Esophagus muscularis mucosa (tissue), 4 donors: ENCODE measurements at places on chromosomes 16 and 17. TPM values are rescaled to one million over a fixed set of nuclear protein-coding genes. Genes with fewer than 3 reads are reported as not detected.

DNA sequence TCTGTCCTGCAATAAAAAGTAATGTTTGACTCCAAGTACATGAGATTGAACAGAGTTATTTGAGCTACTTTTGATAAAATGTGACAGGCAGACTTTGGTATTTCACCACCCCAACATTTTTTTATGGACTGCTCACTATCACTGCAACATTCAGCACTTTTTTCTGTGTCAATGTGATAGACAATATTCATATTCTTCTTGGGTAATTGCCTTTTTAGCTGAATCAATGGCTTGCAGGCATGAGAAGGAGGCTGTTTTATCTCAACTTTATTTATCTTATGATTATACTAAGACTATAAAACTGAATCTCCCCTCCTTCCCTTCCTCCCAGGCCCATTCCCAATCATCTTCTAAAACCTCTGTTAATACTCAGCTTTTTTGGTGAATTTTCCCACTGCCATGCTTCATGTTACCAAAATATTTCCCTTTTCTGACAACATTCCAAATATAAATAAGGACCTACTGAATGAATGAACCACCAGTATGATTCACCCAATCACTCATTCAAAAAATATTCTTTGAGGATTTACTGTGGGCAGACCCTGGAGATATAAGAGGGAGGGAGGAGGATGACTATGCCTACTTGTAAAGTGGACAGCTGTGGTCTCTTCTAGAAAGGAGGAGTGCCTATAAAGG, 67.6 kb downstream of the CDH13 start:
- no peaks in the 10 kb centered on the region for H3K27me3 ChIP-seq
- H3K4me3 ChIP-seq, result no peak overlapping the region
- no peaks in the 10 kb centered on the region for H3K36me3 ChIP-seq
- H3K27ac ChIP-seq, result no peak overlapping the region

GRCh38 chr16:75589306-75589705, 23.1 kb downstream of the GABARAPL2 start:
- H3K27me3 ChIP-seq, result no peaks in the 10 kb centered on the region
- no peak for DNase-seq
- H3K4me3 ChIP-seq, result no peak overlapping the region
- peaks cover 23% of the 10 kb centered on the region for H3K4me1 ChIP-seq
- H3K36me3 ChIP-seq, result no peaks in the 10 kb centered on the region

JPT2 gene
- 20.8 TPM for total RNA-seq

GRCh38 chr17:76679239-76679638, 31.5 kb downstream of the MXRA7 start:
- H3K4me3 ChIP-seq, result no peak overlapping the region
- peaks cover 37% of the 10 kb centered on the region for H3K4me1 ChIP-seq
- no peak overlapping the region for H3K27ac ChIP-seq
- H3K27me3 ChIP-seq, result no peaks in the 10 kb centered on the region
- no peak for DNase-seq
- peaks cover 4% of the 10 kb centered on the region for H3K36me3 ChIP-seq

- peaks cover 34% of the 10 kb centered on the region for H3K4me1 ChIP-seq
- peak overlapping the region; percentile 91 for H3K27ac ChIP-seq
- peak; percentile 95 for DNase-seq
- no peaks in the 10 kb centered on the region for H3K27me3 ChIP-seq
- H3K4me3 ChIP-seq, result peak overlapping the region; percentile 69
- H3K36me3 ChIP-seq, result peaks cover 12% of the 10 kb centered on the region
These were observed 18.8 kb downstream of the BCL7C start for GRCh38 chr16:30874821-30875717.

C16orf89 gene
- total RNA-seq, result 1.5 TPM

DNA sequence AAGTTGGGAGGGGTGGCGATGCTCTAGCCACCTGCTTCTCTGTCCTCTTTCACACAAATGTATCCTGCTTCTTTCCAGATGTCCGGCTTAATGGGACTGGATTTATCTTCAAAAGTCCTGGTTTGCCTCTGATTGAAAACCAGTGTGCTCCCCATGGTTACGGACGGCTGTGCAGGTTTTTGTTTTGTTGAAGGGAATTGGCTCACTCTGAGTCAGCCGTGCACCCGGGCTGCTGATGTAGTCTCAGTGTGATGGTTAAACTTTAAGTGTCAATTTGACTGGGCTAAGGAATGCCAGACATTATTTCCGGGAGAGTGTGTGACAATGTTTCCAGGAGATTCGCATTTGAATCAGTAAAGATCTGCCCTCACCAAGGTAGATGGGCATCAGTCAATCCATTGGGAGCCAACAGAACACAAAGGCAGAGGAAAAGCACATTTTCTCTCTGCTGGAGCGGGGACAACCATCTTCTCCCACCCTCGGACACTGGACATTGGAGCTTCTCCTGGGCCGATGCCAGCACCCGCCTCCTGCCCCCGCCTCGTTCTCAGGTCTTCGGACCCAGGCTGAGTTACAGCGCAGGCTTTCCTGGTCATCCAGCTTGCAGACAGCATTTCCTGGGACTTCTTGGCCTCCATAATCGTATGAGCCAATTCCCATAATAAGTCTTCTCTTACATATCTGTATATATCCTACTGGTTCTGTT, 126.9 kb upstream of the TNRC6C start:
- H3K4me3 ChIP-seq, result no peak overlapping the region
- H3K27me3 ChIP-seq, result no peaks in the 10 kb centered on the region
- no peaks in the 10 kb centered on the region for H3K36me3 ChIP-seq
- peak overlapping the region; percentile 80 for H3K27ac ChIP-seq

- H3K27me3 ChIP-seq, result no peaks in the 10 kb centered on the region
- no peak for DNase-seq
- H3K27ac ChIP-seq, result no peak overlapping the region
- peaks cover 73% of the 10 kb centered on the region for H3K4me1 ChIP-seq
- peaks cover 3% of the 10 kb centered on the region for H3K36me3 ChIP-seq
These were observed 31.9 kb downstream of the BRD7 start for GRCh38 chr16:50336884-50337283.

DNA sequence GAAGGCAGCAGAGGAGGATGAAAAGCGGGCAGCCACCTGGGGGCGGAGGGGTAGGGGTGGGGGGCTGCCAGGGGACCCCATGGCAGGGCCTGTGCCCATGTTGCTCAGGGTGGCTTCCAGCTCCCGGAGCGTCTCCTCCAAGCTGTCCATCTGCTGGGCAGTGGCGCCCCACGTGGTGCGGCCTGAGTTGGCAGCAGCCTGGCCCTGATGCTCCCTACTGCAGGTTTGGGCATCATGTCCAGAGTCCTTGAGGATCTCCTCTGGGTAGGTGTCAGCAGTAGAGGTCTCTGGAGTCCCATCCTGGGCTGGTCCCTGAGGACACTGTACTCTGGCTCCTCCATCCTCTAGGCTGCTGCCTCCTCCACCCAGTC, 60.9 kb downstream of the SRCIN1 start:
- H3K4me1 ChIP-seq, result no peaks in the 10 kb centered on the region
- H3K27ac ChIP-seq, result no peak overlapping the region
- no peak for DNase-seq
- no peaks in the 10 kb centered on the region for H3K27me3 ChIP-seq
- H3K36me3 ChIP-seq, result no peaks in the 10 kb centered on the region
- no peak overlapping the region for H3K4me3 ChIP-seq

GRCh38 chr16:52567193-52567592, 20.2 kb upstream of the TOX3 start:
- DNase-seq, result no peak
- no peak overlapping the region for H3K4me3 ChIP-seq
- no peaks in the 10 kb centered on the region for H3K4me1 ChIP-seq
- H3K27ac ChIP-seq, result no peak overlapping the region
- no peaks in the 10 kb centered on the region for H3K36me3 ChIP-seq

DNA sequence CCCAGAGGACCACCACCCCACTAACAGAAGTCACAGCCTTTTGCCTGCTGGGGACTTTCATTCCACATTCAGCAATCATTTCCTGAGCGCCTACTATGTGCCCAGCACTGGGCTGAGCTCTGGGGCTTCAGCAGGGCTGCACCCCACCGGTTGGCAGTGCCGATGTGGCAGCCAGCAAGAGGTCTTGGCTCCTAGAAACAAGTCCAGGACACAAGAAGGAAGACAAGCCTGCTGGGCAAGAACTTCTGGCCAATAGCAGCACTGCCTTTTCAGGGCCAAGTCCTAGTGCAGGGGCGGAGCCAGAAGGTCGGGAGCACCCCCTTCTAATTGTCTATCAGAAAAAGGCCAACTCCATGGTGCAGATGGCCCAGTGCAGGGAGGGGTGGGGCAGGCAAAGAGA, 13.0 kb upstream of the HOXB9 start:
- no peak overlapping the region for H3K4me3 ChIP-seq
- H3K4me1 ChIP-seq, result peaks cover 6% of the 10 kb centered on the region
- H3K27me3 ChIP-seq, result peaks cover 100% of the 10 kb centered on the region
- no peak overlapping the region for H3K27ac ChIP-seq

DNA sequence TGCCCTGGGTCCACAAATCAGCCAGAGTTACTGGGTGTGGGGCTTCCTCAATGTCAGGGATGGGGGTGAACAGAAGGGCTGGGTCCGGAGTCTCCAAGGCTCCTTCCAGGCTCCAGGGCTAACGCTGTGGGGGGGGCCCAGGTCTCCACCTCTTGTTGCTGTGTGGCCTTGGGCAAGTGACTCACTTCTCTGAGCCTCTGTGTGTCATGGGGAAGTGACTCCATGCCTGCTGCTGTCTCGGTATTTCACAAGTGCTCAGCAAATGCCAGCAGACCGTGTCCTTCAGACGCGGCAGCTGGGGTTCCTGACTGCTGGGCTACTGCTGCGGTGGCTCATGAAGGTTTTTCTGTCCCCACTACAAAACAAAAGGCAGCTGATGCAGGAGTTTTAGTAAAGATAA, 26.6 kb downstream of the JPH3 start:
- H3K27me3 ChIP-seq, result no peaks in the 10 kb centered on the region
- H3K4me3 ChIP-seq, result no peak overlapping the region
- H3K36me3 ChIP-seq, result no peaks in the 10 kb centered on the region
- DNase-seq, result no peak

PRSS27 gene
- total RNA-seq, result 1.7 TPM

- no peaks in the 10 kb centered on the region for H3K4me1 ChIP-seq
- no peaks in the 10 kb centered on the region for H3K27me3 ChIP-seq
- DNase-seq, result no peak
- no peak overlapping the region for H3K27ac ChIP-seq
These were observed 9.2 kb downstream of the QPRT start for GRCh38 chr16:29688172-29688571.

DNA sequence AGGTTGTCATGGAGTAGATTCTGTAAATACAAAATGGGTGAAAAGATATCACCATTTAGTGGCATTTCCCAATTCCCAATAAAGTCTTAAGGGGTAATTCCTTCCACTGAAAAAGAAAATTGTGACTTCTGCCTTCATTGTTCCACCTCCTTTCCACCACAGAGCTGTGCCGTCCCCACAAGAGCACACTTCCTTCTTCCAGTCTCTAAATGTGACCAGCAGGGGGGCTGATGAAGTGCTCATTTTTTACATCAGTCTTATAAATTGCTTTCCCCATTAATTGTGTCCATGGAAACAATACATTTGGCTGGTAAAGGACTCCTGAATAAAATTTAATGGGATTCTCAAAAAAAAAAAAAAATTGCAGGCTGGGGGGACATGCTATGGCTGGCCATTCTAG, 260.8 kb upstream of the PSMD7 start:
- no peaks in the 10 kb centered on the region for H3K27me3 ChIP-seq
- no peak overlapping the region for H3K4me3 ChIP-seq
- no peak for DNase-seq
- no peaks in the 10 kb centered on the region for H3K36me3 ChIP-seq
- H3K27ac ChIP-seq, result no peak overlapping the region

DNA sequence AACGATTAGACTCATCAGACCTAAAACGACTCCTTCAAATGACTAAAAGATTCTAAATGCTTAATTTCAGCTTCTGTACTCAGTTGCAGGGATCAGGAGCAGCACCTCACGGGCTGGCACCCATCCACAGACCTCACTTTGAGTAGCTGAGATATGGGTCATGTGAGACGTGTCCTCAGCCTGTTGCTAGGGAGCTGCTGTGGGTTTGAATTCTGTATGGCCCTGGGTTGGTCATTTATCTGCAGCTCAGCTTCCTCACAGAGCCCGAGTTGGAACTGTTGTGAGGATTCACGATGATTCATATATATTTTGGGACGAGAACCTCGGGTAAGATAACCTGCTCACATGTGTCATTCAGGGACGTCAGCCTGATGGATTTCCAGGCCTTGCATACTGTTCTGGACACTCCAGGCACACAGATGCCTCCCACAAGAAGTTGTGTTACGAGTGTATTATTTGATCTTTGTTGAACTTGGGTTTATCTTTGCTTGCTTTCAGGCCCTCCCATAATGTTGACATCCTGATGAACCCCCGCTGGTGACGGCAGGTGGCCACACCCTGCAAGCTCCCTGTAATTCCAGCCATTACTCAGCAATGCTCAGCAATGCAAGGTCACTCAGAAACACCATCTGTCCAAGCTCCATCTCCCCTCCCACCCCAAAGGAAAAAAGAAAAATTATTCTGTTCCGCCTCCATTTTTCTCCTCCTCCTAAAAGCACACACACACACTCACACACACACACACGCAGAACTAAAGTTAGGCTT, 137.6 kb downstream of the RBFOX3 start:
- peaks cover 9% of the 10 kb centered on the region for H3K4me1 ChIP-seq
- H3K36me3 ChIP-seq, result no peaks in the 10 kb centered on the region
- no peak for DNase-seq
- no peak overlapping the region for H3K27ac ChIP-seq
- H3K4me3 ChIP-seq, result no peak overlapping the region

- H3K27me3 ChIP-seq, result peaks cover 3% of the 10 kb centered on the region
- H3K4me3 ChIP-seq, result no peak overlapping the region
- H3K4me1 ChIP-seq, result no peaks in the 10 kb centered on the region
These were observed 34.9 kb downstream of the PPL start for GRCh38 chr16:4902038-4902437.

TBC1D3 gene
- total RNA-seq, result not detected

- H3K36me3 ChIP-seq, result peaks cover 30% of the 10 kb centered on the region
- no peak overlapping the region for H3K27ac ChIP-seq
- no peak overlapping the region for H3K4me3 ChIP-seq
- DNase-seq, result no peak
- peaks cover 22% of the 10 kb centered on the region for H3K4me1 ChIP-seq
These were observed 5.2 kb downstream of the LITAFD start for GRCh38 chr16:8887431-8887765.

ARL5C gene
- total RNA-seq, result not detected

GAS2L2 gene
- 0.80 TPM for total RNA-seq

KRTAP2-1 gene
- total RNA-seq, result not detected

DNA sequence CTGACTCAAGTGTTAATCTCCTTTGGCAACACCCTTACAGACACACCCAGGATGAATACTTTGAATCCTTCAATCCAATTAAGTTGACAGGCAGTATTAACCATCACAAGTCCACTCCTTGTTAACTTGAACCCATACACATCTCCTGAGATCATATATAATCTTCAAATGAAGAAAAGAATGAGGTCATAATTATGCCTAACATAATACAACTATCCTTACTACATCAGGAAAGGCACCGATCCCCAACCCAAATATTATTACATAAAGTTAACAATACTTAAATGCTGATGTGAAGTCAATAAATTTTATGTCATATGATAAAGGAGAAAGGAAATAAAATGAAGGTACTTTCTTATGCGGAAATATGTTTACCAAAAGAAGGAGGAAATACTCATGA, 649.9 kb downstream of the KCNJ2 start:
- DNase-seq, result no peak
- H3K36me3 ChIP-seq, result no peaks in the 10 kb centered on the region
- no peaks in the 10 kb centered on the region for H3K4me1 ChIP-seq
- H3K27ac ChIP-seq, result no peak overlapping the region
- H3K27me3 ChIP-seq, result no peaks in the 10 kb centered on the region
- no peak overlapping the region for H3K4me3 ChIP-seq
